Umbilical cord (tissue), 2 donors: ENCODE measurements at places on chromosomes 11 and 22.
A peak's percentile ranks its signal among the peaks of the same experiment; 100 is the strongest.

DNA sequence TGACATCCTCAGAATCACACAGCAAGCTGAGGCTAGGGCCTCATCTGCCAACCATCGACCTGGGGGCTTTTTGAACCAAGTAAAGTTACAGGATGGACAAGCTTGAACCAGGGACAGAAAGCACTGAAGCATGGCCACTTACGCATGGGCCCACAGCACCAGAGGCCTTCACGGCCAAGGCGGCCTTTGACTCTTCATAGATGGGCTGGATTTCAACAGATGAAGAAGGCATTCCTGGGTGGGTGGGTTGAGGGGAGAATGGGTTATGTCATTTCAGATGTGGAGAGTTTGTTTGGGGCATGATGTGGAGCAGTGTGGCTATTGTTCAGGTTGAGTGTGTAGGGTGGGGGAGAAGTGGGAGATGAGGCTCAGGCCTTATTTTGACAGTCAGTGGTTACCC lies 60.2 kb downstream of the LRRC32 start:
- no peak for DNase-seq

DNA sequence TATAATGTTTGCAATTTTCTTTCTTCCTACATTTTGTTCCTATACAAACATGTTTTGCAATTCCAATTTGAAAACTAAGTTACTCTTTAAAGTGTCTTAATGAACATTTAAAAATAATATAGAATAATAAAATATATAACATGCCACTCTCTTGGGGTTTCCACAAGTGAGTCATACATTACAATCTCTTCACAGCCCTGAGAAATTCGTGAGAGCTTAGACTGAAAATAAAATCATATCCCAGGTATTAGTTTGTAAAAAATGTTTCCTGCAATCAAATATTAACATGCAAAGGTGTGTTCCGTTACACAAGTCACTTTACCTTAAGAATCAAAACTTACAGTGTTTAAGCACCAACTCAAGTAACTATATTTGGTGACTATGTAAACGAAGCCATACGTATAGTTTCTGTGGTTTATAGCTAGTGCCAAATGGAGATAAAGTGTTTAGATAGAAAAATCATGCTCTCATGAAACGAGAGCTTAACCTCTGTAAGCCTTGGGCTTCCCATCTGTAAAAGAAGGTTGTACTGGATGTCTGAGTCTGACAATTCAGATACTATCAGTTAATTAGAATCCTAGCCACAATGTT lies 253.6 kb upstream of the ANO3 start:
- peak; percentile 36 for DNase-seq

DNA sequence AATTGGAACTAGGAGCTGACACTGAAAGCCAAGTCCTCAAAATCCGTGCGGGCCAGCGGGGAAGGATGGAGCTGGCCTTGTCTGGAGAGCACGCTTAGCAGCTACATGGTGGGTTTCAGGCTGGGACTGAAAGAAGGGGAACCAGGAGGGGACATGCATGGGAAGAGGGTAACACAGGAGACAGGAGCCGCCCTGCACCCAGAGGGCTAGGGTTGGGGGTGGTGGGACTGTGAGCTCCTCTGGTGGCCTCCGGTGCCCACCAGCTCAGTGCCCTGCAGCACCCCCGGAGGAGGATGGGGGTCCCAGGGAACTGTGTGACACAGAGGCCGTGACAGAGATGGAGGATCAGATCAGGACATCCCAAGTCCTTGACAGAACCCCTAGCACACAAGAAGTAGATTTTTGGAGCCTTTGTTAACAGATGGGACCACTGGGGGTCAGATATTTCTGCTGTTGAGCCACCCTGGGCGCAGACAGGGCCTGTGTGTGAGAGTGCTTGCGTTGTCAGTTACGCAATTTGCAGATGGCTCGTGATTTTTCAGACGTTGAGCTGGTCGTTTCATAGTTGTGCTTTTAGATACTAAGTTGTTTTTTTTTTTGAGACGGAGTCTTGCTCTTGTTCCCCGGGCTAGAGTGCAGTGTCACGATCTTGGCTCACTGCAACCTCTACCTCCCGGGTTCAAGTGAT lies 21.3 kb upstream of the GRAMD4 start:
- no peak for DNase-seq

- no peak for DNase-seq
Measured at GRCh38 chr11:71489311-71490043, 36.5 kb downstream of the NADSYN1 start.
